ENCODE measurements at places on chromosomes 2 and 18.
A peak's percentile ranks its signal among the peaks of the same experiment; 100 is the strongest.

- peak; percentile 74 for DNase-seq
Observed at GRCh38 chr2:119290859-119291587, 67.4 kb downstream of the STEAP3 start.

- no peak for DNase-seq
Observed at GRCh38 chr2:25374411-25374810, 32.7 kb upstream of the DNMT3A start.

DNA sequence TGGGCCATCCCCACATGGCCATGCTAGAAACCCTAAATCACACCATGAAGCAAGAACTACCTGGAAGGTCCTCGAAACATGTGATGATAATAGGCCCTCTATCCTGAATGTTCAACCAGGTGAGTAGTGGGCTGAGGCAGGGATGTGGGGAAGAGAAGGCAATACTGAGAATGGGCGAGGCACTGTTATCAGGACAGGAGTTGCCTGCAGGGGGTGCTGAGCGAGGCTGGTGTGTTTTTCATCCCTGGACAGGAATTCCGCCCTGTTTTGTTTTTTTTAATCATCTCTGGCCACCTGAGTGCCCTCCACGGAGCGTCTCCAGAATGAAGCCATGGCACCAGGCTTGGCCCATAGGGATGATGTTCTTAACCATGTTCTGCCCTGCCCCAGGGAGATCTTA lies 103.0 kb upstream of the SOX11 start:
- DNase-seq: no peak

DNA sequence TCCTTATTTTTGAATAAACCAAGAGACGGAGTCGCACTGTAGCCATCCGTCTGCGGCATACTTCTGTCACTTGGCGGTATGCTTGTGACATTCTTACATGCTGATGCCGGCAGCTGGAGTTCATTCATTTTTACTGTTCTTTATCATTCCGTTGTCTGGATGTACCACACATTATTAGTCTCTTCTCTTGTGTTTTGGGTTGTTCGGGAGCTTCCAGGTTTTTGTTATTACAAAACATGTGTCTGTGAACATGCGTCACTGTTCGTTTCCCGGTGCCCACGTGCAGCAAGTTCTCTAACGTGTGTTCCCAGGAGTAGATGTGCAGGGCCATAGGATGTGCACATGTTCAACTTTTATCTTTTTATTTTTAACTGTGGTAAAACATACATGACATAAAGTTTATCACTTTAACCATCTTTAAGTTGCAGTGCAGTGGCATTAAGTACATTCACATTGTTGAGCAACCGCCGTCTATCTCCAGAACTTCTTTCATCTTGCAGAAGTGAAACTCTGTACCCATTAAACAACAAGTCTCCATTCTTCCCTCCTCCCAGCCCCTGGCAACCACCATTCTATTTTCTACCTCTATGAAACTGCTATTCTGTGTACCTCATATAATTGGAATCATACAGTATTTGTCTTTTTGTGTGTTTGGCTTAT lies 40.1 kb downstream of the MTCL1 start:
- no peak for DNase-seq

DNA sequence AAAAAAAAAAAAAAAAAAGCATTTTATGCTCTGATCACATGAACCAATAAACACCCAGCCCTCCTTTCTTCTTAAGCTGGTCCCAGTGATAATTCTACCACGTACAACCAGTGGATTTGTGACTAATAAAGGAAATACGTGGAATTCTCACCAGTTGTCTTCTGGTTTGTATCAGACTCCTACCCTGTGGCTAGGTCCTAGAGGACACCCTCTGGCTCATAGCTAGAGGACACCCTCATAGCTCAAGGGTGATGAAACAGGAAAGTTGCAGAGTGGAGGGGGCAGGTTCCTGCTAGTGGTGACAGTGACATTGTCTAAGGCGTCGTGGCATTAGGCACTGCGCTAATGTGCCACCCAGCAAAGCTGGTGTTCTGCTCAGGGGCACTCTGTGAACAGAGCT lies 167.8 kb downstream of the BCL11A start:
- DNase-seq: no peak

- no peak for DNase-seq
Observed at GRCh38 chr18:23722646-23723045, 33.4 kb downstream of the LAMA3 start.

DNA sequence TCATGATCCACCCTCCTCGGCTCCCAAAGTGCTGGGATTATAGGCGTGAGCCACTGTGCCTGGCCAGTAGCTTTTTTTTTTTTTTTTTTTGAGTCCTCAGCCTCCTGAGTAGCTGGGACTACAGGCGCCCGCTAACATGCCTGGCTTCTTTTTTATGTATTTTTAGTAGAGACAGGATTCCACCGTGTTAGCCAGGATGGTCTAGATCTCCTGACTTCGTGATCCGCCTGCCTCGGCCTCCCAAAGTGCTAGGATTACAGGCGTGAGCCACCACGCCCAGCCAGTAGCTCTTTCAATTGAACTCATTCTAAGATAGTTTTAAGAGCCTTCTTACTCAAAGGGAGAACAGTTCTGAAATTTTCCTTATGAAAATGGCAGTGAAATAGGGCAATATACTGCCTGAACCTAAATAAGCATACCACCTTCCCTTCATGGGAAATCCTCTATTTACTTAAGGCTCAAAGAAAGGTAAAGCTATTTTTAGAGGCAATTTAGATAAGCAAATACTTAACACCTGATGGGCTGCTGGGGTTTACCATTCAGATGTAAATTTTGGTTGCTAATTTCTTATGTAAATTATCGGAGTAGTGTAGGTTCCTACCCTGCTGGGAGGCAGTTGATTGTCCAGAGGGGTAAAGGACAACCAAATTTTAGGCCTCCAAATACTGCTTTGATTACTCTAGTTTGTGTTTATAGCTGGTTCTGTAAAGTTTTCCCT lies 144.7 kb downstream of the GREB1L start:
- no peak for DNase-seq

DNA sequence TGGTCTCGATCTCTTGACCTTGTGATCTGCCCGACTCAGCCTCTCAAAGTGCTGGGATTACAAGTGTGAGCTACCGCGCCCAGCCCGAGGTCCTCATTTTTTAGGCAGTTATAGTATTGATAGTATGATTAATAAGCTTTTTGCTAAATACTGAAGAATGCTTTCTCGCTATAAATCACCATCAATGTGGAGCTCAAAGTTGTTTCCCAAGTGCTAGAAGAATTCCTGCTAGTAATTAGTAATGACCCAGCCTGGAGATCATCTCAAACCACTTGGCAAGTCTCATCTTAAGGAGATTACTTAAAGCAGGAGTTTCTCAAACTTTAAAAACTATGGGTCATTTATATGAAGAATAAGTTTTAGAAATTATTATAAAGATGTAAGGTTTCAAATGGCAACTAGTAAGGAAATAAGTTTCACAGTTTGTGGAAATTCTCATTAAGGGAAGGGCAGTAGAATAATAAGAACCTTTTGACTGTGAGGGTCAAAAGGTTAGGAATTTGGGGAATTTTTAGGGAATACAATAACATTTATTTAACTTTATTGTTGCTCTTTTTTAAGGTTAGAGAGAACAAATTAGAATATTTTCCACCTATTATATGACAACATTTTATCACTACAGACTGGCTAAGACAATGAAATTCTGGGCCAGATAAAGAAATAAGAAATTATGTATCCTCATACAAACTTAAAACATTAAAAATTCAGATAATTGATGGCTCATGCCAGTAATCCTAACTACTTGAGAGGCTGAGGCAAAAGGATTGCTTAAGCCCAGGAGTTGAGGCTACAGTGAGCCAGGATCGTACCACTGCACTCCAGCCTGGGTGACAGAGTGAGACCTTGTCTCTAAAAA lies 148.6 kb upstream of the MAP3K20 start:
- peak; percentile 20 for DNase-seq

DNA sequence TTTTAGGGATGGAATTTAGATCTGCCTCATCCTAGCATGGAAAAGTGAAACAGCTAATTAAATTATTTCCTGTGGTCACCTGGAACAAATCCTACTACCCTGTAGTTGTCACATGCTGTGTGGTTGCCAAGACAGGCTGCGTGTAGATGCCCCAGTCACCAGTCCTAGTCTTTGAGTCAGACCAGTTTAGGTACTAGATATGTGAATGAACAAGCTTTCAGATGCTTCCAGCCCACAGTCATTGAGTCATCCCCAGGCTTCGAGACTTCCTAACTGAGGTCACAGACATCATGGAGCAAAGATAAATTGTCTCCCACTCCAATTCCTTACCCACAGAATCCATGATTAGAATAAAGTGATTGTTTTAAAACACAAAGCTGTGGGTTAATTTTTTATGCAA lies 35.8 kb upstream of the GRB14 start:
- peak; percentile 51 for DNase-seq

DNA sequence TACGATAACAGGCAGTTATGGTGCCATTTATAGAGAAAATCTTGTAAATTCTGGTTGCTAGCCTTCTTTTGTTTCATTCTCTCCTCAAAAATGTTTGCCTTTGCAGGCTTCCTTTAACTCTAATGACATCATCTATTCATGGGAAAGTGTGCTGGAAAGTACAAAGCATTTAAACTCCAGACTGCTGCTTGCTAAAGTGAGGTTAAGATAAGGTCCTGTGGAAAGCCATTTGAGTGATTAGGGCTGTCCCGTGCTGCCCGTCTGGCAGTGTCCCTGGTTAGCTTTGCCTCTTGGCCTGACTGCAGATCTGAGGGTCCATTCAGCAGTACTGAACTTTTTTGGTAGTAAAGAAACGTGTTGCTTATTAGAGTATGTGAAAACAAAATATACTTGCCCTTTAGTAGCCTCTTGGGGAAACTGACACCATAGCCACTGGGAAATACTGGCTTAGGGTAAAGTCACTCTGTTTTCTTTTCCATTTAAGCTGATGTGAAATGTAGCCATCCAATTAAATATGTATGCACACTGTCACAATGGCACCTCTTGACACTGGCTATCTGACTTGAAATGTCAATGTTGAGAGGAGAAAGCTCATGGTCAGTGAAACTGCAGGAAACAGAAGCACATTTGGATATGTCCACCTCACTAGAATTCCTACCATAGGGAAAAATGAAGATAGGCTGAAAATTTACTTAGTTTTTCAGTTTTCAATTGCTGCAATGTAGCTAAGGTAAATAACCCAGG lies 321.5 kb downstream of the SLC8A1 start:
- DNase-seq: peak; percentile 18

DNA sequence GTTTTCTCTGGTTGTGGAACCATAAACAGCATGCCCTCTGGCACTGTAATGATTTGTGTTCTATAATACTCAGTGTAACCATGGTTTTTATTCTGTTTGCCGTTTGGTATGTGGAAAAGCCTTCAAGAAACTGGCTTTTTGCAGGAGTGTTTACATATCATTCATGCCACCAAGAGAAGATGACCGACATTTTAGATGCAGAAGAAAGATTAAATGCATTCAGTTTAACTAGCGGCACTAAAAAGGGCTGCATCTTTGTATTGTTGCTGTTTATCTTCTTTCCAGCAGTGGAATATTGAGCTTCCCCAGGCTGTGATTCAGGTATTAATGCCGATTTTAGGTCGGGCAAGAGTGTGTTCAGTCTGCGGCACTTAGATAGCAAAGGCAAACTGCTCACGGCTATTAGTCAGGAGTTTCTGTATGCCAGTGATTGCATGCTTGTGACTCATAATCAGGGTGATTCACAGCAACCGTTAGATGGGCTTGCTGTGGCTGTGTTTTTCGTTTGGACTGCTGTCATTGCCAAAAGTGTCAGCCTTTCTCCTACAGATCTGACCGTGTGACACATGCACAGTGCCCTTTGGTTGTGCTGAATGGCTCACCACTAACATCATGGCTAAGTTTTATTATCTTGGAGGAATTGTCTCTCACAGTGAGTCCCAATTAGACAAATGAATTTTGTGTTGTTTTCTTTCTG lies 479.7 kb downstream of the PARD3B start:
- DNase-seq: peak; percentile 92

DNA sequence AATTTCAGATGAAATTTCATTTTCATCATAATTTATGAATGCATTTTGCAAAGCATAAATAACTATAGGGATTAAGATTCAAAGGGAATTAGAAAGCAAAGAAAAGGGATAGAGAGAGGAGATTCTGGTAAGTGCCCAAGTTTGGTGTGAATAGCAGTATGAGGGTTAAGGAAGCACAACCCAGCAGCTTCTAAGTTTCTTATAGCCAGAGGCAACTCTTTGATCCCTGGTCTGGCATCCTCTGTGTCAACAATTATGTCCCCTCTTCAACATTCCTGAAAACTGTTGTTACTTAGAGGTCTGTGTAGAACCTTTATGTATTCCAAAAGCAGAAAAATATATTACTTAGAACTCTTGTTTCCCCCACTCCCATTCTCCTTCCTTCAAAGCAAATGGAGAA lies 171.6 kb upstream of the SATB2 start:
- no peak for DNase-seq

GRCh38 chr18:59983506-59983905 lies 83.7 kb downstream of the PMAIP1 start:
- no peak for DNase-seq

GRCh38 chr2:8627692-8628085 lies 54.2 kb upstream of the ID2 start:
- no peak for DNase-seq

DNA sequence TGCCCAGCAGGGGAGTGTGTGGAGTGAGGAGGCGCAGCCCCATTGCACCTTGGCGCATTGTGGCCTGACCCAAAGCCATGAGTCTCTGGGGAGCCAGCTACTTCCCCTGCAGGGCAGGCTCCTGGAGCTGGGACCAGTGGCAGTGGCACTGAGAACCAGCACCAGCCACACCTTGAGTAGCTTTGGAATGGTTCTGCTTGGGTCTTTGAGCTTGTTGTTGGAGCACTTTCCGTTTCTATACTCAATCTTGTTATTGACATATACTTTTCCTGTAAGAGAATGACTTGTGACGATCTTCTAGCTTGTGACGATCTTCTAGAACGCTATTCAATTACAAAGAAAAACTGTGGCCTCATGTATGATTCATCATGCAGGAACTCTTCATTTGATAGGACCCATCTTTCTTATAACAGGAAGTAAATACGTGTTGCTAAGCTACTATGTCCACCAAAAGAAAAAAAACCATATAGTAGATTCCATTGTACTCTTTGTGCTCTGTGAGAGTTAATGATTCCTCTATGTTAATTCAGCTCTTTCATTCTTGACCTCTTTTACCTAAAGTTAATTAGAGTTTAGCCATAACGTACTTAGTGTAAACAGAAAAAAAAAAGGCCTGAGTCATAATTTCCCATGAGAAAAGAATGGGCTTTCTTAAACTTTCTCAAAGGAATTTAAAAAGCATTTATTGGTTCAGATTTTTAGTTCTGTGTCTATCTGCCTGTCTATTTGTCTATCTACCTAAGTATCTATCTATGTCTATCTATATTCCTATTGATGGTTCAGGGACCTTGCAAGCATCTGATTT lies 113.1 kb downstream of the GATA6 start:
- DNase-seq: peak; percentile 98

- DNase-seq: peak; percentile 69
Observed at GRCh38 chr2:200742426-200742825, 69.3 kb upstream of the BZW1 start.

GRCh38 chr2:42141687-42142546 lies 27.2 kb upstream of the EML4 start:
- peak; percentile 89 for DNase-seq

- DNase-seq: no peak
Observed at GRCh38 chr18:6370410-6370809, 44.3 kb downstream of the L3MBTL4 start.

GRCh38 chr2:85716346-85716914 lies 22.3 kb downstream of the GNLY start:
- DNase-seq: no peak

GRCh38 chr2:157185476-157186227 lies 71.9 kb upstream of the GALNT5 start:
- DNase-seq: peak; percentile 71

GRCh38 chr2:27039426-27039825 lies 6.7 kb downstream of the TMEM214 start:
- DNase-seq: no peak

GRCh38 chr2:159755788-159756187 lies 42.2 kb downstream of the CD302 start:
- DNase-seq: peak; percentile 61

Data from choroid plexus epithelial cell (primary cell).